H9 (cell line): ENCODE measurements at places on chromosomes 7 and 10. TPM values are rescaled to one million over a fixed set of nuclear protein-coding genes. Genes with fewer than 3 reads are reported as not detected.

The TRIM8 gene
- 37.0 and 40.6 TPM in 2 replicates for total RNA-seq

The FEZF1 gene
- total RNA-seq, result 37.8 and 41.5 TPM in 2 replicates

The TRIM56 gene
- 21.8 and 22.4 TPM in 2 replicates for total RNA-seq

The INHBA gene
- 1.6 and 1.7 TPM in 2 replicates for total RNA-seq

DNA sequence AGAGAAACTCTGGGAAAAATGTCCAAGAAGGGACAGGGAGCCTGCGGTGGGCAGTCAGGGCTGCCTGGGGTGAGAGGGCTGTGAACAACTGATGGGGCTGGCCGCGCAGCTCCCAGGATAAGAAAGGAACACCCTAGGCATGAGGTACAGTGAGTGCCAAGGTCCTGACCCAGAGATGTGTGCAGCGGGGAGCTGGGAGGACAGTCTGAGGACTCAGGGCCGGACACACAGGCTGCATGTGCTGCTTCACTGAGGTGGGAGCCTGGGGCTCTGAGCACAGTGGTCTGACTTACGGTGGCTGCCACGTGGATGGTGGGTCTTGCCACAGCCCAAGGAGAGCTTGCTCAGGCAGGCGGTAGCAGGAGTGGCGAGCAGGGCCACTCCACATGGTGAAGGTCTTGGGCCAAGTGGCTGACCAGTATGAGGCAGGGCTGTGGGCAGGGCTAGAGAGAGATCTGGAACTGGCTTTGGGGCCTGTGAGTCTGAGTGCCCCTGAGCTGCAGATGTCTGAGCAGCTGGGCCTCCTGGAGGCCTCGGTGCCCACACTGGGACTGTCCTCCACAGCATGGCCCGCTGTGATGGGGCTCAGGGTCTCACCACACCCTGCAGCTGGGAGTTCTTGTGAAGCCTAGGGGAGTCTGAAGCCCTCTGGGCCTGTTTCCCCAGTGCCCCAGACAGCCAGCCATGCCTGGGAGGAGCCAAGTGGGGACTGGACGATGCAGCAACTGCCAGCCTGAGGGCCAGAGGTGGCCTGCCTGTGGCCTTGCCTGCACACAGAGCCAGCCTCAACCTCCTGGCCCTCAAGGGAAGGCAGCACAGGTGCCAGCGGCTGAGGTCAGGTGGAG is 60.3 kb downstream of the RASGEF1A start:
- no peak overlapping the region for H3K27ac ChIP-seq
- no peaks in the 10 kb centered on the region for H3K36me3 ChIP-seq
- H3K27me3 ChIP-seq, result no peaks in the 10 kb centered on the region
- no peaks in the 10 kb centered on the region for H3K4me1 ChIP-seq

DNA sequence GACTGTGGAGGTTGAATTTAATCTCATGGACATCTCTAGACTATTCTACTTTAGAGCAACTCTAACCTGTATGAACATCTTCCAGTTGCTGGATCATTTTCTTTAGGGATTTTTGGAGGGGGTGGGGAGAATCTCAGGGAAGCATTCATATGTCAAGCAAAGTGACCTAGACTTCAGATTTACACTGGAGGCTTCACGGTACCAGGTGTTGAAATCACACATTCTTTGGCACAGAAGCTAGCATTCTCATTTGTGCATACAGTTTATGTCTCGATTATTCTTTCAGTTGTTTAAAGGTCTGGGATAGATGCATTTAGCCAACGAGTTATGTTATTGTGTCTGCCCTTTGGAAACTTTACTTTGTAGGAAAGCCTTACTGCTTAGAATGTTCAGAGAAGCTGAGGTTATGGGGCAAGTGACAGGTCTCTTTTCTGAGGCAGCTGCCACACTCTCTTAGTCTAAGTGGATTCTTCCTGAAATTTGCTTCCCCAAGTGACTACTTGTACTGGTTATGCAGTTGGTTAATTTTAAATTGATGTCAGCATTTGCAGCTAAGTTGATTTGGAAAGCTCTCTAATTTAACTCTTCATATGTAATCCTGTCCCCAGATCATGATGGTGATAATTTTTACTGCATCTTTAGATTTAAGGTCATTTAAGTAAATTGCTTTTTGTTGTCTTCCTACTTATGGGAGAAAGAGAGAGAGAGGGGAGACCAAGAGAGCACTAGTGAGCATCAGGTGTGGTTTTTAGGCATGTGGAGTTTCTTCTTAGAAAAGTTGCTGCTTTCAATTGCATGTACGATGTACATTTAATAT is 153.8 kb downstream of the PRKG1 start:
- no peaks in the 10 kb centered on the region for H3K36me3 ChIP-seq
- H3K27ac ChIP-seq, result no peak overlapping the region
- H3K27me3 ChIP-seq, result no peaks in the 10 kb centered on the region
- H3K4me3 ChIP-seq, result no peak overlapping the region

DNA sequence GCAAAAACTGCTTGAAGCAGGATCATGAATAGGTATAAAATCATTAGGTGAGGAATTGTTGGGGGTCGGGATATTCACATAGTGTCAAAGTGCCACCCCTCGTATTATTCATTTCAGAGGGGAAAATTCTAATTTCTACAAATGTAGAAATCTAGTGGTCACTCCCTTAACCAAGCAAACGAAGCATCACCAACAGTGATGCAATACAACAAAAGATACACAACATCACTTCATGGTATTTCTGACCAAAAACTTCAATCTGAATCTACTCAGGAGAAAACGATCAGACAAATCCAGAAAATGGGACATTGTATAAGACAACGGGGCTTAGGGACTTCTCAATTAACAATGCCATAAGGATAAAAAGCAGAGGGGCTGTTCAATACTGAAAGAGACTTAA is 26.3 kb upstream of the FAM170B start:
- no peaks in the 10 kb centered on the region for H3K27me3 ChIP-seq
- H3K4me3 ChIP-seq, result no peak overlapping the region
- peaks cover 1% of the 10 kb centered on the region; the same call in 1 of the 3 replicates for H3K36me3 ChIP-seq
- no peak overlapping the region for H3K27ac ChIP-seq

DNA sequence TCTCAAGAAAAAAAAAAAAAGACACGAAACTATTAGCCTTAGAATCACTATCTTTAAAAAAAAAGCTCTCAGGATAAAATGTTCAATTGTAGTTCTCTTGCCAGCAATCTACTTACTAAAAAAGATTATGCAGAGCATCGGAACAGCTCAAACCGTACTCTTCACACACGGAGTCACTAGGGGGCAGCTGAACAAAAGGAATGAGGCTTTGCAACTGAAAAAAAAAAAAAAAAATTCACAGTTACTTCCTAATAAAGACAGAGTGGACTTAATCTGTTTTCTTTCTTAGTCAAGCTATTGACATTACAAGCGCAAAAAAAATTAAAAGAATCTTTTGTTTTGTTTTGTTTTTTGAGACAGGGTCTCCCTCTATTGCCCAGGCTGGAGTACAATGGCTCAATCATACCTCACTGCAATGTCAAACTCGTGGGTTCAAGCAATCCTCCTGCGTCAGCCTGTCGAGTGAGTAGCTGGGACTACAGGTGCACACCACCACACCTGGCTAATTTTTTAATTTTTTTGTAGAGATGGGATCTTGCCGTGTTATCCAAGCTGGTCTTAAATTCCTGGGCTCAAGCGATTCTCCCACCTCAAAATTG is 11.5 kb downstream of the PMS2 start:
- H3K27me3 ChIP-seq, result no peaks in the 10 kb centered on the region
- no peak overlapping the region for H3K4me3 ChIP-seq
- H3K27ac ChIP-seq, result no peak overlapping the region
- DNase-seq, result no peak

- no peak overlapping the region for H3K4me3 ChIP-seq
- no peak overlapping the region for H3K27ac ChIP-seq
- no peaks in the 10 kb centered on the region for H3K36me3 ChIP-seq
- no peak for DNase-seq
- H3K4me1 ChIP-seq, result peaks cover 5% of the 10 kb centered on the region; the same call in 1 of the 2 replicates
These were observed 245.4 kb downstream of the AUTS2 start for GRCh38 chr7:69843653-69844052.
